ENCODE measurements at places on chromosomes 12 and 14.

DNA sequence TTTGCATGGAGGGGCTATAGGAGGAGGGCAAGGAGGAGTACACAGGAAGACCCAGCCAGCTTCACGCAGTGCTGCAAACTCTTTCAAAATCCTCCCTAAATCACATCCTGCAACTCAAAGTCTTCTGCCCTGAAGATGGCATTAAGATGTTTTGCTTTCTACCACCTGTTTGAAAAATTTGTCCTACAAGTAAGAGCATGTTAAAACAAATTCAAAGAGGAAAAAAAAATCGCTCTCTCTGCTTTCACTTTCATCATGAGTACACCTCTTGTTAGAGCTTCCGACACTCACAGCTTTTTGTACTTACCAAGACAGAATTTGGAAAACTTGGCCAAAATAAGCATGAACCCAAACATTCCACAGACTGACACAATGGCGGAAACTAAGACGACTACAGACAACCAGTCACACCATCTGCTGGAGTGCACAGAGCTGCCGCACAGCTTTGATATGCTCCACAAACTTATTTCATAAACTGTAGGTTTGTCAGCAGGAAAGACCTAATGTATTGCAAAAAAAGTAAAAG lies 21.3 kb downstream of the GCH1 start:
- DNase-seq: no peak

- no peak for DNase-seq
Measured at GRCh38 chr14:70707138-70708038, 65.7 kb downstream of the TTC9 start.

GRCh38 chr12:126487431-126487980 lies 1422.3 kb downstream of the AACS start:
- DNase-seq: no peak

DNA sequence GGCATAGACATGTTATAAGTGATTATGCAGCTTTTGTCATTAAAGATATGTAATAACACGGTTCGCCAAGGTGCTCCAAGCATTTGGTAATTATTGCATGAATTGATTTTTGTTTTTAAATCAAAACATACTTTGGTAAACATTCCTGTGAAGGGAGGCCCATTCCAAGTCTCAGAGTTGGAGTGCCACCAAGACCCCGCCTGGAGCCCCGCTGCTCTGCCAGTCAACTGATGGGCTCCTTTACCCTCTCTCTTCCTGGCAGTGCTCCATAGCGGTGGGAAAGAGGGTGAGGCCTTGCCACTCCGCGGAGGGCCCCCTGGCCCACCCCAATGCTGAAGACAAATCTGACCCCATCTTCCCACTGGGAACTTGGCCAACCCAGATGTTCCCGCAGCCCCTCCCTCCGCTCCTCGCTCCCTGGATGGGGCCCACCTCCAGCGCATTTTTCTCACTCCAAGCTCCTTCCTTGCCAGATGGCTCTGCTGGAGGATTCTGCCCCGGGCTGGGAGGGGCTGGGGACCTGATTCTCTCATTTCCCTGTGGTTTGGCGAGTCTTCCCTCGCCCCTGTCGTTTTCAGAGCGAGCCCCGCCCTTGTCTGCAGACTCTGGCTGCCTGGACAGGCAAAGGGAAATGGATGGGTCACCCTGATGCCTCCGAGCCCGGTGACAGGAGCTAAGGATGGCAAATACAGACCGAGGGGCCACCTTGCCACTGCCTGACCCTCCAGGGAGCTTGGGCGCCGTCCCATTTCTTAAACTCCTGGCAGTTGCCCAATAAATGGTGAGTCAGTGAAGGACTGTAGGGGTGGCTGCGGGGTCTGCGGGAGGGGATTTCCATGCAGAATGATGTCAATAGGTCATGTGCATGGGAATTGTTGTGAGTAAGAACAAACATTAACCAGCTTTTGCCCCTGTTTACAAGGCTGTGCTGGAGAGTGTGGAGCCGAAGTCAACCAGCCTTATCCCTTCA lies 9.2 kb upstream of the PAPLN start:
- DNase-seq: no peak

Data from foreskin melanocyte (primary cell).